Aorta (tissue), 5 donors: ENCODE measurements at places on chromosomes 16 and 17.

GRCh38 chr16:15440852-15441251 is 6.5 kb downstream of the BMERB1 start:
- peaks cover 2% of the 10 kb centered on the region for H3K4me1 ChIP-seq
- no peaks in the 10 kb centered on the region for H3K36me3 ChIP-seq
- no peak overlapping the region for H3K4me3 ChIP-seq

GRCh38 chr16:89746043-89746442 is 24.7 kb downstream of the ZNF276 start:
- DNase-seq, result no peak
- no peak overlapping the region for H3K27ac ChIP-seq
- no peak overlapping the region for H3K4me3 ChIP-seq

DNA sequence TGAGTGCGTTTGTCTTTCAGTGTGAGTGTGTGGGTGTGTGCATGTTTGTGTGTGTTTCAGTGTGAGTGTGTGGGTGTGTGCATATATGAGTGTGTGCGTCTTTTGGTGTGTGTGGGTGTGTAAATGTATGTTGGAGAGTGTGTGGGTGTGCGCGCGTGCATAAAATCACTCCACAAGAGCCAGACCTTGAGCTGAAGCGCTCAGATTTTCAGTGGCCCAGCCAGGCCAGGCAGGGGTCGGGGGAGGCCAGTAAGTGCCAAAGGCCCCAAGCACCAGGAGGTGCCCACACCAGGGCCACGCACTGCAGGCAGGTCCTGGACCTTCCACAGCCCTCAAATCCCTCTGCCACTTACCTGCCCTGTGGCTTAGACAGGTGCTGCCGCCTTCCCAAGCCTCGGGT is 184.0 kb downstream of the SOX9 start:
- H3K27me3 ChIP-seq, result no peaks in the 10 kb centered on the region
- no peak overlapping the region for H3K4me3 ChIP-seq
- DNase-seq, result no peak
- no peak overlapping the region for H3K27ac ChIP-seq
- H3K36me3 ChIP-seq, result no peaks in the 10 kb centered on the region

DNA sequence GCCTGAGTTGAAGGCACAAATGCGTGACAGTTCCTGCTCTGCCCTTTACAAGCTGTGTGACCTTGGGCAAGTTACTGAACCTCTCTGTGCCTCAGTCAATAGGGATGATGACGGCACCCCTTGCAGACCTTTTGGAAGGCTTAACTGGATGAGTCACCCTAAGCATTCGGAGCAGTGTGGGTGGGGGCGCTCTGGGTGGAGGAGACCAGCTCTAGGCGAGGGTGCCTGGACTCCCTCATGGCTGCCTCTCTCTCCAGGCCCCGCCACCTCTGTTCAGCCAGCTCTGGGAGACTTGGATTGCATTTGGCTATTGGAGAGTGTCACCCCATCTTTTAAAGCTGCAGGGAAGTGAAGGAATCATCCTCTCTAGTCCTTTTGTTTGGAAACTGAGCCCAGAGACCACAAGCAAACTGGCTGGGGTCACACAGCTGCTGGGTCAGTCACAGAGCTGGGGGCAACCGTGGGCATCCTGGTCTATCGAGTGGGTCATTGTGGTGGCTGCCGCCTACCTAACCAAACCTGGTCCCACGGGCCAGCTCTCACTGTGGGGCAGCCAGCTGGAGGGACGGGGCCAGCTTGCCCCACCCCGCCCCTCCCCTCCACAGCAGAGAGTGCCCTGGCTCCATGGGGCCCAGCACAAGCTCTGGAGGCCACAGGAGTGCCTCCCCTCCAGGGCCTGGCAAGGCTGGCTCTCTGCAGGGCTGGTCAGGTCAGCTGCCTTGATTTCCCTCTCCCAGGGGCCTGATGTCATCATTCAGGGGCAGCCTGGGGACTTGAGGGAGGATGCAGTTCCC is 20.2 kb upstream of the GSE1 start:
- no peak overlapping the region for H3K27ac ChIP-seq
- H3K27me3 ChIP-seq, result no peaks in the 10 kb centered on the region
- H3K4me3 ChIP-seq, result no peak overlapping the region
- no peaks in the 10 kb centered on the region for H3K4me1 ChIP-seq
- no peaks in the 10 kb centered on the region for H3K36me3 ChIP-seq
- DNase-seq, result no peak

- peak within 1 kb of the TSS; percentile 97 for H3K27ac ChIP-seq
- H3K27me3 ChIP-seq, result no peaks in the 10 kb centered on the region
- peak within 1 kb of the TSS; percentile 90 for H3K4me3 ChIP-seq
- no peaks in the 10 kb centered on the region for H3K36me3 ChIP-seq
- no peak for DNase-seq
- peaks cover 2% of the 10 kb centered on the region for H3K4me1 ChIP-seq
Observed at GRCh38 chr17:21042458-21043295, at the start of gene USP22. Gene USP22, minus strand, starts transcription at chr17:21043011. Its CDS starts 176 bp downstream, at chr17:21042835.

DNA sequence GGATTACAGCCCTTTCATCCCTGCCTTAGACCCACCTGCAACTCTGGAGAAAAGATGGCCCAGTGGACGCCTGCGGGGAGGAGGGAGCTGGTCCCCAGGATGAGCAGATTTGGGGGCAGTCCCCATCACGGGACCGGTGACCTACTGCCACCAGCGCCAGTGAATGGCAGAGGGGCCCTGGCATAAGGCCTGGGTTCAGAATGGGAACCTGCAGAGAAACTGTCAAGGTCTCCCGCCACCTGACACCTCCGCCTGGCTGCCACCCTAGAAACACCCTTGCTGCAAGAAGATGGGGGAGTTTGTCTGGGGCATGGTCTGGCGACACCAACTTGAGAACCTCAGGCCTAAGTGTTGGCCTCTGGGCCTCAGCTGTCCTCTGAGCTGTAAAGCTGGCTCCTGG is 335.7 kb downstream of the SEC14L1 start:
- no peak overlapping the region for H3K4me3 ChIP-seq
- H3K36me3 ChIP-seq, result no peaks in the 10 kb centered on the region
- peak overlapping the region; percentile 49 for H3K27ac ChIP-seq
- peaks cover 3% of the 10 kb centered on the region for H3K4me1 ChIP-seq

- no peaks in the 10 kb centered on the region for H3K4me1 ChIP-seq
- no peaks in the 10 kb centered on the region for H3K27me3 ChIP-seq
- no peak overlapping the region for H3K27ac ChIP-seq
- no peaks in the 10 kb centered on the region for H3K36me3 ChIP-seq
Observed at GRCh38 chr16:12546918-12547607, 256.6 kb downstream of the CPPED1 start.

GRCh38 chr16:4591191-4591590 is 23.5 kb downstream of the UBALD1 start:
- peaks cover 2% of the 10 kb centered on the region for H3K27me3 ChIP-seq
- DNase-seq, result no peak
- H3K4me1 ChIP-seq, result no peaks in the 10 kb centered on the region
- no peaks in the 10 kb centered on the region for H3K36me3 ChIP-seq

DNA sequence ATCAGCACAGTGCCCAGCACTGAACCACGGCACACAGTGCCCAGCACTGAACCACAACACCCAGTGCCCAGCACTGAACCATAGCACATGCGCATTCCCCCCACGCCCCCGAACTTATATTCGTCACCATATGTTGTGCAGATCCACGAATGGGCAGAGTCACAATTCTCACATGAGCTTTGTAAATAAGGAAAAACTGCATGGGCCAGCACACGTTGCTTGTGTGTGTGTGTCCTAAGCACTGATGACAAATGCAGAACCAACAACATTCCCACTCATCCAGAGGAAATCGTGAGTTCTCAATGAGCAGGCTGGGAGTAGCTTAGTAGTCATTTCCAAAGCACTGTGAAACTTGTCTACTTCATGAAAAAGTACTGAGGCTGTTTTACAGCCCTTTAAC is 70.0 kb downstream of the ADCY9 start:
- H3K4me1 ChIP-seq, result no peaks in the 10 kb centered on the region
- no peak for DNase-seq
- no peaks in the 10 kb centered on the region for H3K27me3 ChIP-seq

DNA sequence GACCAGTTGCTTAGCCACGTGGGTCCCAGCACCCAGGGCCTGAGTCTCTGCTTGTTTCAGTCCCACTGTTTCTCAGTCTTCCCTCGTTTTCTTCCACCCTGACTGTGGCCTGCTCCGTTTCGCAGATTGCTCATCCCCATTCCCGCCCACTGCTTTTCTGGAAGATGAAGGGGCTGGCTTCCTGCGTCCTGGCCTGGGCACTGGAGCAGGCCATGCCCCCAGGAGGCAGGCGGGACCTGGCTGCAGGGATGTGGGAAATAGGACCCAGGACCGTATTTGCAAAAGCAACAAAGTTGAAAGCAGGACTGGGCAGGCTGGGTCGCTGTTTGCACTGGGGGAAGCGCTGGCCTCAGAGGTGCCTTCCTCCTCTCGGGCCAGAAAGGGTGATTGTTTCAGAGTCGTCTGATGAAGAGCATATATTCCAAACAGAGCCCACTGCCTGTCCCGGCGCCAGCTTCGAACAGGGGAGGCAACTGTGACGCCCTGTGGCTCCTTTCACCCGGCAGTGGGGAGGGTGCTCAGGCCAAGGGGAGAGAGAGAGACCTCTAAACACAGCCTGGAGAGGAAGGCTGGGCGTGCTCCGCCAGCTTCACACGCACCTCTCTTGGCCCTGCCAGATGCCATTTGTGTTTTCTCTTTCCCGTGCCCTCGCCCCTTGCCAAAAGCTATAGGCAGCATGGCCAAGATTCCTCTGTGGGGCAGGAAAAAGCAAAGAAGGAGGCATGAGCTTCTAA is 108.6 kb downstream of the CMIP start:
- DNase-seq, result peak; percentile 74
- no peak overlapping the region for H3K27ac ChIP-seq
- H3K4me3 ChIP-seq, result no peak overlapping the region
- H3K27me3 ChIP-seq, result no peaks in the 10 kb centered on the region

- no peaks in the 10 kb centered on the region for H3K4me1 ChIP-seq
- H3K4me3 ChIP-seq, result no peak overlapping the region
- H3K36me3 ChIP-seq, result no peaks in the 10 kb centered on the region
- DNase-seq, result no peak
- no peak overlapping the region for H3K27ac ChIP-seq
Observed at GRCh38 chr17:81050645-81051625, 16.0 kb downstream of the BAIAP2 start.

GRCh38 chr16:14011001-14011400 is 60.1 kb upstream of the MRTFB start:
- no peaks in the 10 kb centered on the region for H3K36me3 ChIP-seq
- DNase-seq, result no peak
- no peaks in the 10 kb centered on the region for H3K27me3 ChIP-seq
- no peaks in the 10 kb centered on the region for H3K4me1 ChIP-seq
- no peak overlapping the region for H3K27ac ChIP-seq

DNA sequence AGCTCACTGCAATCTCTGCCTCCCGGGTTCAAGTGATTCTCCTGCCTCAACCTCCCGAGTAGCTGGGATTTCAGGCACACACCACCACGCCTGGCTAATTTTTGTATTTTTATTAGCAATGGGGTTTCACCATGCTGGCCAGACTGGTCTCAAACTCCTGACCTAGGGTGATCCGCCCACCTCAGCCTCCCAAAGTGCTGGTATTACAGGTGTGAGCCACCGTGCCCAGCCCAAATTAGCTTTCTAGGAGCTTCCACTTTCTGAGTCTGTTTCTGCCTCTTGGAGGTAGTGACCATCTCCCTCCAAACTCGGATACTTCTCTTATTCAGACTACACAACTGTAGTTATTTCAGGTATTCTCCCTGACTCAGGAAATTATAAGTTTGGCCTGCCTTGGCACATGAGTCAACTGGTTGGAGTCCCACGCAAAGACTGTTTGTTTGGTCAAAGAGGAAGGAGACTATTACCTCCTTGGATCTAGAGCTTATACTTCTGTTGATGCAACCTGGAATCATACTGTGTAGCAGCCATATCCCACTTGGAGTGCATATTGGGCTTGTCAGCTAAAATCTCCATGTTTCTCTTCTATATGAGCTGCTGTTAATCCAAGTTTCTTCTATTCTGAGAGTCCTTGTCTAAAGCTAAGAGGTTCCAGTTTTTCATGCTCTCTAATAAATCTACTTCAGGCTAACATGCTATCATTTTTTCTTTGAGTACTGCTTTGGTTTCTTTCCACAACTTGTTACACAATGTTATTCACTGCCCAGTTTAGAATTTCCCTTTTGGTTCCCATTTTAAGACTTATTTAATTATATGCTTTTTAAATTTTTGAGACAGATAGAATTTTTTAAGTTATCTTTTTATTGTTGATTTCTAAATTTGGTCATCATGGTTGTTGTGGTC is 7.5 kb downstream of the IL4R start:
- no peak overlapping the region for H3K27ac ChIP-seq
- H3K4me1 ChIP-seq, result no peaks in the 10 kb centered on the region
- H3K27me3 ChIP-seq, result no peaks in the 10 kb centered on the region

GRCh38 chr16:55502801-55503366 is 6.0 kb upstream of the LPCAT2 start:
- peak; percentile 88 for DNase-seq
- H3K4me3 ChIP-seq, result no peak overlapping the region
- no peaks in the 10 kb centered on the region for H3K4me1 ChIP-seq
- no peaks in the 10 kb centered on the region for H3K27me3 ChIP-seq
- H3K36me3 ChIP-seq, result peaks cover 4% of the 10 kb centered on the region
- H3K27ac ChIP-seq, result no peak overlapping the region

GRCh38 chr17:63023049-63023448 is 57.0 kb downstream of the TANC2 start:
- H3K4me1 ChIP-seq, result no peaks in the 10 kb centered on the region
- no peak overlapping the region for H3K27ac ChIP-seq
- H3K36me3 ChIP-seq, result no peaks in the 10 kb centered on the region
- no peak overlapping the region for H3K4me3 ChIP-seq

GRCh38 chr17:35540589-35541404 is 3.3 kb upstream of the SLFN12L start:
- no peaks in the 10 kb centered on the region for H3K4me1 ChIP-seq
- no peak overlapping the region for H3K27ac ChIP-seq
- no peaks in the 10 kb centered on the region for H3K27me3 ChIP-seq
- H3K36me3 ChIP-seq, result no peaks in the 10 kb centered on the region

DNA sequence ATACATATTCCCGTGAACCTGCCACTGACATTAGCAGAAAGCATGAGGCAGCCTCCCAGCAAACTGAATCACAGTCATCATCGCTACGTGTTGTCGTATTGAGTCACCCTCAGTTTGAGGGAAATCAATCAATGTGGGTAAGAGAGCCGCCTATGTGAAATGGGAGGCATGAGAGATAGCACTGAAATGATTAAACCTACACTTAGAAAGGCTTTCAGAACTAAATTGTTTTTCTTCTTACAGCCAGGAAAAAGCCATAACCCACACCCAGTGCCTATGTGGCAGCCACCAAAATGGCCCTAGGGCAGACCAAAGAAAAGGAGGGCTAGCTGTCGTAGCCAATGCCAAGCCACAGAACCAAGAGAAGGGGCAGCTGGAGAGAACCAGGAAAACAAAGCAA is 90.5 kb downstream of the ADAMTS18 start:
- H3K36me3 ChIP-seq, result no peaks in the 10 kb centered on the region
- no peak overlapping the region for H3K27ac ChIP-seq
- H3K27me3 ChIP-seq, result peaks cover 1% of the 10 kb centered on the region
- H3K4me3 ChIP-seq, result no peak overlapping the region
- H3K4me1 ChIP-seq, result no peaks in the 10 kb centered on the region

- no peaks in the 10 kb centered on the region for H3K27me3 ChIP-seq
- H3K4me3 ChIP-seq, result no peak overlapping the region
- DNase-seq, result no peak
- H3K27ac ChIP-seq, result no peak overlapping the region
- no peaks in the 10 kb centered on the region for H3K4me1 ChIP-seq
Observed at GRCh38 chr16:63415014-63415413, 1378.8 kb upstream of the CDH8 start.

- no peaks in the 10 kb centered on the region for H3K4me1 ChIP-seq
- no peaks in the 10 kb centered on the region for H3K36me3 ChIP-seq
- H3K4me3 ChIP-seq, result no peak overlapping the region
Observed at GRCh38 chr17:16900288-16900882, 71.5 kb downstream of the TNFRSF13B start.

GRCh38 chr17:31598921-31599571 is 207.6 kb downstream of the RAB11FIP4 start:
- DNase-seq, result no peak
- H3K36me3 ChIP-seq, result no peaks in the 10 kb centered on the region
- no peak overlapping the region for H3K4me3 ChIP-seq
- no peaks in the 10 kb centered on the region for H3K4me1 ChIP-seq
